ENCODE measurements at places on chromosomes 2 and 18. TPM values are rescaled to one million over a fixed set of nuclear protein-coding genes. Genes with fewer than 3 reads are reported as not detected.

TPO gene
- total RNA-seq: not detected

SAG gene
- total RNA-seq: not detected

ELOA2 gene
- not detected for total RNA-seq

SERPINB11 gene
- total RNA-seq: not detected

CPO gene
- total RNA-seq: not detected

STAT1 gene
- 152 TPM for total RNA-seq

ABCB11 gene
- total RNA-seq: 0.65 TPM

RAB11FIP5 gene
- total RNA-seq: 40.7 TPM

LIMS3 gene
- total RNA-seq: 2.3 TPM

AQP12B gene
- total RNA-seq: not detected

CDH7 gene
- total RNA-seq: not detected

XIRP2 gene
- total RNA-seq: 0.18 TPM

FOXI3 gene
- total RNA-seq: not detected

GMPPA gene
- total RNA-seq: 69.7 TPM

ABCG8 gene
- not detected for total RNA-seq

VWA3B gene
- total RNA-seq: not detected
